Lower leg skin (tissue), 4 donors: ENCODE measurements at places on chromosomes 2 and 18.

GRCh38 chr2:227536445-227536844 lies 62.2 kb upstream of the SCYGR2 start:
- DNase-seq: no peak

DNA sequence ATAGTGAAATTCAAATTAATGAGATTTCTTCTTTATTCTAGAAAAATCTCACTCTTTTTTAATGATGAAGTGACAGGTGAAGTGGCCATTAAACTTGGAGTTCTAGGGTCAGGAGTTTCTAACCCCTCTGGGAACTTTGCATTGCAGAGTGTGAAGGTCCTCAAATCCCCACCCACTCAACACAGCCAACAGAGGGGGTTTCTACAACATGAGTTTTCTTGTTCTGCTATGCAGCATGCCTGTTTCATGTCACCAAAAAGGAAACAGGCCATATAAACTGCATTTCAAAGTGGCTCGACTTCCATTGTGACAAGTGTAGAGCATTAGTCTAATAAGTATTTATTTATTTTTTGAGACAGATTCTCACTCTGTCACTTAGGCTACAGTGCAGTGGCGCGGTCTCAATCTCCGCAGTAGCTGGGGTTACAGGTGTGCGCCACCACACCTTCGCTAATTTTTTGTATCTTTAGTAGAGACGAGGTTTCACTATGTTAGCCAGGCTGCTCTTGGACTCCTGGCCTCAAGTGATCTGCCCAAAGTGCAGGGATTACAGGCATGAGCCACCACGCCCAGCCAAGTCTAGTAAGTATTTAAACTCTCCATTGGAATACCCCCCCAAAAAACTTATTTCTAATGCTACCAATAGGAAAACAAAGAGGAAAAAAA lies 146.1 kb upstream of the ZFP36L2 start:
- no peak for DNase-seq

GRCh38 chr2:97005353-97005752 lies 19.0 kb upstream of the FAM178B start:
- DNase-seq: no peak

GRCh38 chr2:196993617-196994016 lies 67.1 kb upstream of the PGAP1 start:
- no peak for DNase-seq

DNA sequence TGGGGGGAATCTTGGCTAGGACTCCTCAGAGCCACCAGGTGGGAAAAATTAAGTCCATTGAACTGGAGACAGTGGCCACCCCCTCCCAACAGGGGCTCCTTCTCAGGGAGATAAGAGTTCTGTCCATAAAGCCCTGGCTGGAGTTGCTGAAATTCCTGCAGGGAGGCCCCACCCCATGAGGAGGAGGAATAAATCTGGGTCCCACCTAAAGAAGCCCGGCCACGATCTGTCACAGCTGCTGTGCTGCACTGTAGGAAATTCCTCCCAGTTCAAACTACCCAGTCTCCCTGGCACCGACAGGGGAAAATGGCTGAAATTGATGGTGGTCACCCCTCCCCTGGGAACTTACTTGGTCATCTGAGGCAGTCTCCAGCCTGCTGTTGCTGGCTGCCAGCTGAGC lies 215.0 kb downstream of the THSD7B start:
- DNase-seq: no peak

DNA sequence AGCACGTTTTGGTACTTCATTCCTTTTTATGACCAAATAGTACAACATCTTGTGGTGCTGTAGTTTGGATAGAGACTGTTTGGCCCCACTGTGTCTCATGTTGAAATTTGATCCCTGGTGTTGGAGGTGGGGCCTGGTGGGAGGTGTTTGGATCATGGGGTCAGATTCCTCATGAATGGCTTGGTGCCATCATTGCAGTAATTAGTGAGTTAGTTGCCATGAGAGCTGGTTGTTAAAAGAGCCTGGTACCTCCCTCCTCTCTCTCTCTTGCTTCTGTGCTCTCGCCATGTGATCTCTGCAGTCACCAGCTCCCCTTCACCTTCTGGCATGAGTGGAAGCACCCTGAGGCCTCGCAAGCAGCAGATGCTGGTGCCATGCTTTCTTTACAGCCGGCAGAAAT lies 50.9 kb downstream of the NCAPH start:
- DNase-seq: no peak

DNA sequence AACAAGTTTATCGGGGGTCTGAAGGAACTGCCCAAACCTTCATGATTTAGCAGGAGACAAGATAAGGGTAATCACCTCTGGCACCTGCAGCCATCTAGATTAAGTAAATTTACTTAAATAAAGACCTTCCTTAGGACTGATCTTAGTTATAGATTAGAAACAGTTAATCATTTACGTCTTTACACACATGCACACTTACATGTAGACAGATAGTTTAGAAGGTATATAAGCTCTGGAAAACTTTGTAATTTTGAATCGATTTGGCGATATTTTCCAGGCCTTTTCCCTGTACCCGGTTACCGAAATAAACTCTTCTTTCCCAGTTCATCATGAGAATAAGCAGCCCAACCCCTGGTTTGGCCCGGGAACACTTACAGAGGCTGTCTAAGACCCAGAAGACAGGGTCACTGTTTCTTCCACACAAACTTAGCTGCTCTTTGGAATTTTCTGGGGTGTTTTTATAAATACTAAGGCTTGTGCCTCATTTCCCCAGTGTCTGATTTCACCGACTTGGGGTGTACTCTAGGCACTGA lies 560 bp upstream of the SKA1 start:
- DNase-seq: no peak

- DNase-seq: no peak
These were observed 181.4 kb downstream of the OSR1 start for GRCh38 chr2:19176977-19177376.

GRCh38 chr2:237711458-237712150 lies 84.2 kb downstream of the LRRFIP1 start:
- DNase-seq: no peak

GRCh38 chr2:144377914-144378313 lies 142.0 kb downstream of the ZEB2 start:
- no peak for DNase-seq

DNA sequence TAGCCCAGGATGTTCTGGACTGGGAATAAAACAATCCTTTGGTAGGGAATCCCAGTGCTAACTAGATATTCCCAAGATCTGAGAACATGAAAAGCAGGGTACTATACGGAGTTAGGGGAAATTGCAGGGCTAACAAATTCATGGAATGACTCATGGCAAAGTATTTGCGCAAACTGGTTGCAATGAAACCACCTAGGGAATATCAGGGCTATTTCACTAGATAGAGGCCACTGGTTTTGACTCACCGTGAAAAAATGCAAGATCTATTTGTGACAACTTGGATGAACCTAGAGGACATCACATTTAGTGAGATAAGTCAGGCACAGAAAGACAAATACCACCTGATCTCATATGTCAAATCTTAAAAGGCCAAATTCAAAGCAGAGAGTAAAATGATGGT lies 233.3 kb downstream of the MBD2 start:
- DNase-seq: no peak

- no peak for DNase-seq
These were observed 133.8 kb downstream of the ARL4C start for GRCh38 chr2:234363011-234363487.

- no peak for DNase-seq
These were observed 217.6 kb downstream of the HDAC4 start for GRCh38 chr2:239182981-239183791.

DNA sequence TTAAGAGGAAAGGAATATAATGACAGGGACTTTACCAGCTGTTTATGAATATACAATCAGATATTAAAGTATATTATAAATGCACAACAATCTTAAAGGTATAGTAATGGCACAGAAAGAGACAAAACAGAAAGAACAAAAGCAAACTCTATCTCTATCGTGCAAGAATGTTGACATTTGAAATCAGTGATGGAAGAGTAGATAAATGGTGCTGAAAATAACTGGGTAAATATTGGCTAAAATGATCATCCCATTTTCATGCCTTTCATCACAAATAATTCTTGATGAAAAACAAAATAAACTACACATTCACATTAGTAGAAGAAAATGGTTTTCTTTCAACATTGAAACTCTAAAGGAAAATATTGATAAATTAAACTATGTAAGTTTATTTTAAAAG lies 495.9 kb downstream of the IRS1 start:
- DNase-seq: no peak

- no peak for DNase-seq
These were observed 99.9 kb upstream of the FANCL start for GRCh38 chr2:58341047-58341446.

DNA sequence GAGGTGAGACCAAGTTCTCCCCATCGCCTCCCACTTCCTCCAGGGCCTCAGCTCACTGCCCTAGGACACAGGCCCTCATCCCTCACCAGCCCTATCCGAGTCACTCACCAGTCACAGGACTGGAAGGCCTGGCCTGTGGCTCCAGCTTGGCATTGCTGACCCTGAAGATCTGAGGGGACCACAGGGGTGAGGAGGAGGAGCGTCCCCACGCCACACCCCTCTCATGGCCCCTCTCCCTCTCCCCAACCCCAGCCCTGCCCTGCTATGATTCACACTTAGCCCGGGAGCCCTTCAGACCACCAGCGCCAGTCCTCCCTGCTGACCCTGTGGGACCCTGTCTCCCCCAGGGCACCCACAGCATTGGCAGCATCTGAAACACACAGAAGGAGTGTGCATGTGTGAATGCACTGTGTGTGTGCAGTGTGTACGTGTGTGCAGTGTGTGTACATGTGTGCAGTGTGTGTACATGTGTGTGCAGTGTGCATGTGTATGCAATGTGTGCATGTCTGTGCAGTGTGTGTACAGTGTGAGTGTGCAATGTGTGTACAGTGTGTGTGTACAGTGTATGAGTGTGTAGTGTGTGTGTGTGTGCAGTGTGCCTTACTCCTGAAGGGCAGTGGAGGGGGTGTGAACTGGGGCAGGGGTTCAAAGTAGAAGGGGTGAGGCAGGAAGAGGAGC lies 29.4 kb upstream of the ANKRD62 start:
- peak; percentile 74 for DNase-seq
